Breast epithelium (tissue), 4 donors: ENCODE measurements at places on chromosomes 7 and 10. TPM values are rescaled to one million over a fixed set of nuclear protein-coding genes. Genes with fewer than 3 reads are reported as not detected.

ZCWPW1 gene
- total RNA-seq: 12.6 TPM

ECHDC3 gene
- total RNA-seq: 132 TPM

ZNF32 gene
- 54.4 TPM for total RNA-seq

SPDYE2B gene
- not detected for total RNA-seq

CEP55 gene
- 2.1 TPM for total RNA-seq

AQP1 gene
- total RNA-seq: 213 TPM

ANKRD30A gene
- total RNA-seq: 216 TPM

EVX1 gene
- total RNA-seq: not detected

RAMP3 gene
- 11.7 TPM for total RNA-seq

POLR2J gene
- 24.2 TPM for total RNA-seq

IFIT1B gene
- total RNA-seq: not detected

GFRA1 gene
- total RNA-seq: 88.2 TPM

ATOH7 gene
- total RNA-seq: not detected

CTTNBP2 gene
- total RNA-seq: 8.8 TPM

HOGA1 gene
- total RNA-seq: 1.9 TPM

FZD1 gene
- total RNA-seq: 36.1 TPM
